ENCODE measurements at places on chromosomes 11 and 22. TPM values are rescaled to one million over a fixed set of nuclear protein-coding genes. Genes with fewer than 3 reads are reported as not detected.

Gene CCDC116
- total RNA-seq: not detected

DNA sequence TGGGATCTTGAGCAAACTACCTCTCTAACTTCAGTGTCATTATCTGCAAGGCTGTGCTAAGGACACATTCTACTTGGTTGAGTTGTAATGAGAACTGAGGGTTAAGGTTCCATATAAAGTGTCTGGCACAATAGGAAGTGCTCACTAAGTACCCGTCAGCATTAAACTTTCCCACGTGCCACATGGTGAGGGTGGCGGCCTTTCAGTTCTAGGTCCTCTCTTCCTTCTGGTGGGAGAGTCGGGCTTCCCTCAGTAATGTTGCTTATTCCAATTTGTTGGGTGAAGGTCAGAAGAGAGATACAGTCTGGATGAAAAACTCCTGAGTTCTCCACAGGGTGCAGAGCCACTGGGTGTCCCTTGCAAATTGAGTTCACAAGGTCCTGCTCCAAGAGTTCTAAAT is 4.6 kb upstream of the CD6 start:
- DNase-seq: no peak

DNA sequence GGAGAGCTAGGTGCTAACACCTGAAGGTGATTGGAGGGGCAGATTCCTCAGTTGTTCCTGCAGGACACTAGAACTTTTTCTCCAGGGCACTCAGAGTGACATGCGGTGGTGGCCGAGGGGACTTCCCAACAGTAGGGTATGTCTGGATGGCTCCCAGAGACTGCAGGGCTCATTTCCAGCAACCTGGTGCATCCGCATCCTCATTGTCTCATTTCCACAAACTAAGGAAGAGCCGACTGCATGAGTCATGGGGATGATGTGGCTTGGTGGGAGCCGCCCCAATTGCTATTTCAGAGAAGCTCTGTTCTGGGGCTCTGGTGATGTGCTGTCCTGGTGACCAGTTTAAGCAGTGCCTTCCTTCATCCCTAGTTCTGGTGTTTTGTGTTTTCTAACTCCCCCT is 2.8 kb upstream of the ROBO4 start:
- no peak for DNase-seq

DNA sequence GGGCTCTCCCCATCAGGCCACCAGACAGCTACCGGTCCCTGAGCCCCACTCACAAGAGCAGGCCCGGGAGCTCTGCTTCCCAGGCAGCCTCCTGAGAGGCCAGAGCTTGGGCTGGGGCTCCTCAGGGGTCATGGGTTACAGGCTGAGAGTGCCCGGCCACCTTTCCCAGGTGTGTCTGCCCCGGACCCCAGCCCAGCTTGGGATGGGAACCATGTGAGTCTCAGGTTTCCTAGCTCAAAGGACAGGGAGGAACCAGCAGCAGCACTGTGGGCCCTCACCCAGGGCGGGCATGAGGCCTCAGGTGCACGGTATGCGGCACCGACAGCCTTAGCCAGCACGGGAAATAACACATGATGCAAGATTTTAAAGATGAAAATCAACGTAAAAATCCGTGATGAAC is 90.1 kb downstream of the NECTIN1 start:
- no peak for DNase-seq

- no peak for DNase-seq
These were observed 37.0 kb downstream of the TSKU start for GRCh38 chr11:76820184-76820566.

- no peak for DNase-seq
These were observed 185.4 kb upstream of the GUCY1A2 start for GRCh38 chr11:107203656-107204055.

GRCh38 chr11:120303004-120303637 is 22.0 kb upstream of the TLCD5 start:
- peak; percentile 27 for DNase-seq
